ENCODE measurements at places on chromosomes 1 and 21.

- DNase-seq = no peak
Observed at GRCh38 chr1:245288796-245289195, 134.0 kb downstream of the KIF26B start.

- no peak for DNase-seq
Observed at GRCh38 chr1:10616696-10617095, 141.9 kb downstream of the PEX14 start.

- DNase-seq = no peak
Observed at GRCh38 chr1:215554865-215555264, 12.2 kb upstream of the KCTD3 start.

GRCh38 chr1:188937965-188938551, 1539.6 kb downstream of the BRINP3 start:
- no peak for DNase-seq

- DNase-seq = no peak
Observed at GRCh38 chr1:211829343-211830054, 1.1 kb downstream of the LPGAT1 start.

DNA sequence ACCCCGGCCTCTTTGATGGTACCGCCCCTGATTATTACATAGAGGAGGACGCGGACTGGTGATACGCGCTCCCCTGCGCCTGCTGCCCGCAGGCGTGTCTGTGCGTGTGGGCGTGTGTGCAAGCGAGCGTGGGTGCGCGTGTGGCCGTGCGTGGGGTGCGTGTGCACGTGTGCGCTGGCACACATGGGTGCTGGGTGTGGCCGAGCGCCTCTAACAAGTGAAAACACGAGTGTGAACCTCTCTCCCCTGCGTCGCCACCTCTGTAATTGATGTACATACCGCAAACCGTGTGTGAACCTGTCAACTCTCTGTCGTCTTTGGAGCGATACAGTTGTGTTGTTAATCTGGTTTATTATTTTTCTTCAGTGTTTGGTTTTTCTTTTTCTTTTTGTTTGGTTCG, 87.8 kb upstream of the TMEM51 start:
- no peak for DNase-seq

DNA sequence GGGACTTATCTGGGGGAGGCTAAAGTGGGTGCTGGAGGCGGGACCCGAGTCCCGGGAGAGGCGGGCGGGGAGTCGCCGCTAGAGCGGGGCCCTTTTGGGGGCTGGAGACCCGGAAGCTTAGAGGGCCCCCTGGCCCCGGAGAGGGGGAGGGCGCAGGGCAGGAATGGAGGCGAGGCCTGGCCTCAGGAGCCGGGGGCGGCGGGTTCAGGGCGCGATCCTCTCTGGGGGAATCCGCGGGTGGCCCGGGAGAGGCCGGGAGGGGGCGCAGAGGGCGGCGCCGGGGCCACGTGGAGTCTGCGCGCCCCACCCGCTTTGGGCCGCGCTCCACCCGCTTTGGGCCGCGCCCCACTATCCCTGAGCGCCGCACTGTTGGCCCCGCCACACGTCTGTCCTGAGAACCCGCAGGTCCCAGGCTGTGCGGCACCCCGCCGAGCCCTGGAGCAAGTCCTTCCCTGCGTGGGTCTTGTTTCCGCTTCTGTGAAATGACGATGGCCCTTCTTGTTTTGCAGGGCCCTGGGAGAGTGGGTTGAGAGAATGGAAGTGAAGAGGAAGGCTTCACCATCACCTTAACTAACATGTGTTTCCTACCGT, 84.4 kb downstream of the NKAIN1 start:
- DNase-seq = peak; percentile 80

- DNase-seq = no peak
Observed at GRCh38 chr1:170284951-170285350, 139.2 kb downstream of the NTMT2 start.

- DNase-seq = no peak
Observed at GRCh38 chr1:159040206-159040605, 30.5 kb downstream of the IFI16 start.

GRCh38 chr1:43781574-43781973, 74.2 kb downstream of the ST3GAL3 start:
- DNase-seq = no peak

- DNase-seq = peak; percentile 68
Observed at GRCh38 chr1:20574686-20575540, 14.0 kb upstream of the CDA start.

DNA sequence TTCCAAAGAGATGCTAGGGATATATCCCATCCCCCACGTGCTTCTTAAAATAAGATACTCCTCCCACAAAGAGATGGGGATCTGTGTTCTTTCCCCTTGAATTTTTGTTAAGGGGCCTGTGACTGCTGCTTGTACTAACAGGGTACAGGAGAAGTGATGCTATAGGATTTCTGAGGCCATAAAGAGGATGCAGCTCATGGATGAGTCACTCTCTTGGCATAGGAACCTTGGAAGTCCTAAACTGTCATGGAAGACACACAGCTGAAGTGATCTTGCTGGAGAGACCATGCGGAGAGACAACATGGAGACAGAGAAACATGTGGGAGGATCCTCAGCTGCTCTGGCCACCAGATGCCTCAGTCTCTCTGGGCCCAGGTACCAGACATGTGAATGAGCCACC, 157.2 kb downstream of the S1PR1 start:
- DNase-seq = no peak

DNA sequence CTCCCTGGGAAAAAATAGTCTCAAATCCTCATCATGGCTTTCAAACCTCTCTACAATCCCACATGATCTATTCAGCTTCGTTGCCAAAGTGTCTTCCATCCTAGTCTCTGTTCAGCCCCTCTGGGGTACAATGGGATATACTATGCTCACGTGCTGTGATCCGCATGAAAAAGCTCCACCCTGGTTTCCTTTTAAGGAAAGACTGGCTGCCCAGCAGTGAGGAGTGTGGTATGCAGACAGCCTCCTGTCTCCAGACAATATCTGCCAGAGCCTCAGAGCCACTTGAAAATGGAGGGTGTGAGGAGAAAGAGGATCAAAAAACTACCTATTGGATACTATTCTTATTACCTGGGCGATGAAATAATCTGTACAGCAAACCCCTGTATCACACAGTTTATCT, 194.5 kb downstream of the LHX8 start:
- DNase-seq = no peak

- peak; percentile 43 for DNase-seq
Observed at GRCh38 chr21:37367703-37368540, 1.3 kb downstream of the DYRK1A start.

GRCh38 chr1:1332774-1333480, 1.8 kb downstream of the TAS1R3 start:
- DNase-seq = no peak

Measured in activated naive CD8-positive, alpha-beta T cell treated with anti-CD3 and anti-CD28 coated beads for 36 hours (primary cell).